ENCODE measurements at places on chromosomes 5 and 9. TPM values are rescaled to one million over a fixed set of nuclear protein-coding genes. Genes with fewer than 3 reads are reported as not detected.
A peak's percentile ranks its signal among the peaks of the same experiment; 100 is the strongest.

Gene SLC1A3
- total RNA-seq: 1.3 TPM

- no peaks in the 10 kb centered on the region for H3K27me3 ChIP-seq
- DNase-seq: no peak
- H3K36me3 ChIP-seq: no peaks in the 10 kb centered on the region
- H3K27ac ChIP-seq: no peak overlapping the region
Observed at GRCh38 chr5:161846746-161847145, 1.2 kb upstream of the GABRA1 start.

GRCh38 chr9:136854842-136855460, 2.8 kb downstream of the MAMDC4 start:
- peaks cover 15% of the 10 kb centered on the region for H3K36me3 ChIP-seq
- H3K4me3 ChIP-seq: no peak overlapping the region
- no peaks in the 10 kb centered on the region for H3K27me3 ChIP-seq
- DNase-seq: no peak
- no peak overlapping the region for H3K27ac ChIP-seq
- H3K4me1 ChIP-seq: peaks cover 14% of the 10 kb centered on the region

DNA sequence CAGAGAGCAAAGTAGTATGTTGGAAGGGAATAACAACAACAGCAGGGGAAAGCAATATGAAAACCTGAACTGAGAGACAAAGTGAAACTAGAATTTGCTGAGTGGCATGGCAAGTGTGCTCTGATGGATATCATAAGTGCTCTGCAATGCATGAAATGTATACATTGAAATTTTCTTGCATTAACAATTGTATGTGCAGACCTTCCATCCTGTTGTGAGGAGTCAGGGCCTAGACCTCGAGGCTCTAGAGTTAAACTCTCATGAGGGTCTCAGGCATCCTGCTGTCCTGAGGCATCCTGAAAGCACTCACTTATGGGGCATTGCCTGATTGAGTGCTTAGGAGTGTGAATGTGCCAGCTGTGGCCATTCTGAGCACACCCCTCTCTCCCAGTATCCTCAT, 1.1 kb downstream of the ECM2 start:
- peak overlapping the region; percentile 28 for H3K4me3 ChIP-seq
- H3K36me3 ChIP-seq: no peaks in the 10 kb centered on the region
- peak overlapping the region; percentile 95 for H3K27ac ChIP-seq
- peaks cover 5% of the 10 kb centered on the region for H3K4me1 ChIP-seq

DNA sequence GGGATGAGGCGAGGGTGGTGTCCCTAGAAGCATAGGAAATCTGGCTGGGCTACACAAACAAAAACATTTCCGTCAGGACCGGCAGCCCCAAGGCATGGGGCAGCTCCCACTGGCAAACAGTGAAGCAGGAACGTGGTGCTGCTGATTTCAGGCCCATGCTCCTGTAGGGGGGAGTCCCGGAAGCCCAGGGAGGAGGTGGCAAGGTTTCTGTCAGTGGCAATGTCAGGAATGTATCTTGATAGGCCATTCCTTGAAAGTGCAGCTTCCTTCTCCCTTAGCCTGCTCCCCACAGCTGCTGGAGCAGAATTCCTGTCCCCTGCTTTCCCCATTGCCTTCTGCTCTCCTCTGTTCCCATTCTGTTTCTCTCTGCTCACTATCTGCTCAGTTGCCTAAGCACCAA, 42.4 kb downstream of the MRRF start:
- H3K36me3 ChIP-seq: peaks cover 4% of the 10 kb centered on the region
- no peak overlapping the region for H3K4me3 ChIP-seq
- DNase-seq: no peak
- H3K4me1 ChIP-seq: peaks cover 23% of the 10 kb centered on the region
- no peak overlapping the region for H3K27ac ChIP-seq

DNA sequence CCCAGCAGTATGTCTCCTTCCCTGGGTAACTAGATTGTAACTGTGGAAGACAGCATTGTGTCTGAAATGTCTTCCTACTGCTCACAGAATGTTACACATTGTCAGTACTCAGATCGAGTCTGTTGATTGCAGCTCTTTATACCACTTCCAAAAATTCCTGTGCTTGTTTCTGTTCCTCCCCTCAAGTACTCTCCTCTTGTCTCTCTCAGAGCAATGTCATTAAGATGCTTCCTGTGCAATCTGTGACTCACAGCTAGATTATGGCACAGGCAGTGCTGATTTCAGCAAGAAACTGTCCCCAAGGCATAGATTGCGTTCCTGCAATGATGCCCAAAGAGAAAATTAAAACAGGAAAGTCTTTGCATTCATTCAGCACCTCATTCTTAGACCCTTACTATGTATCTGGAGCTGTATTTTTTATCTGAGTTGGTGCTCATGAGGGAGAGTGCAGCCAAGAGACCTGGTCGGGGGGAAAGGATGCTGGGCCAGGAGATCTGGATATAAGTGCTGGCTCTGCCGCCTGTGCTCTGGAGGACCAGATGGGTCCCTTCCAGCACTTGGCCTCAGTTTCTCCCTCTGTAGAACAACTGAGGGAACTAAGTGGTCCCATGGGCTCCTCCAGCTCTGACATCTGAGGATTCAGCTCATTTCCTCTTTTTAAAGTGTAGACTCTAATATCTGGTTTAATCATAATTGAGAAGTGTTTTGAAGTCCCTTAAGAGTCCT, 40.8 kb upstream of the GNPDA1 start:
- H3K4me3 ChIP-seq: no peak overlapping the region
- no peaks in the 10 kb centered on the region for H3K36me3 ChIP-seq
- peak; percentile 43 for DNase-seq
- H3K27me3 ChIP-seq: peaks cover 6% of the 10 kb centered on the region
- H3K27ac ChIP-seq: no peak overlapping the region

DNA sequence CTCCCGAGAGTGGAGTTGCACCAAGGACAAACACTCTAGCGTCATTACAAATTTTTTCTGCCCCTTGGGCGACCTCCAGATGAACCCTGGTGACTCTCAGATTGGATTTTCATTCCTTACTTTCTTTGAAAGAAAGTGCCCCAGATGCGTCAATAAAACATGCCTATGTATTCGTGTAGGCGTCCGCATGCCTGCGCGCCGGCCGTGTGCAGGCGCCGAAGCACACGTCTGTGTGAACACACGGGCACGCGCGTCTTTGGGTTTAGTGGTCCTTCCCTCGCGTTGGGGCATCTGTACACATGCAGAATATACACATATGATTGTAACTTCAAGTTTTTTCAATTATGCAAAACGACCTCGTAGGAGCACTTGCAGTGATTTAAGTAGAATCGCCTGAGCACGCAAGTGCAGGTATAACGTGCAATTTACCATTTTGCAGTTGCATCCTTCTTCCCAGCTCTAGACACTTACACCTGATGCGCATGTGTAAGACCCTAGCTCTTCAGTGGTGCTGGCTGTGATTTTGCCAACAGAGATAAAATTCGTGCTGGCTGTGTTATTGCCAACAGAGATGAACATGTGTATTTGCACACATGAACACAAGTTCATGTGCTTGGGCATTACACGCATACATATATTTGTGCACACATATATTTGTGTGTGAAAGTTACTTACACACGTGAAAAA, 1.9 kb upstream of the LHX2 start:
- no peaks in the 10 kb centered on the region for H3K36me3 ChIP-seq
- no peak overlapping the region for H3K27ac ChIP-seq
- H3K4me3 ChIP-seq: no peak overlapping the region

GRCh38 chr5:171322527-171322926, 13.5 kb downstream of the TLX3 start:
- no peak overlapping the region for H3K4me3 ChIP-seq
- H3K4me1 ChIP-seq: no peaks in the 10 kb centered on the region
- H3K36me3 ChIP-seq: no peaks in the 10 kb centered on the region
- H3K27me3 ChIP-seq: peaks cover 66% of the 10 kb centered on the region
- DNase-seq: no peak

Measured in IMR-90 (cell line).